ENCODE measurements at places on chromosomes 5 and 9.
A peak's percentile ranks its signal among the peaks of the same experiment; 100 is the strongest.

DNA sequence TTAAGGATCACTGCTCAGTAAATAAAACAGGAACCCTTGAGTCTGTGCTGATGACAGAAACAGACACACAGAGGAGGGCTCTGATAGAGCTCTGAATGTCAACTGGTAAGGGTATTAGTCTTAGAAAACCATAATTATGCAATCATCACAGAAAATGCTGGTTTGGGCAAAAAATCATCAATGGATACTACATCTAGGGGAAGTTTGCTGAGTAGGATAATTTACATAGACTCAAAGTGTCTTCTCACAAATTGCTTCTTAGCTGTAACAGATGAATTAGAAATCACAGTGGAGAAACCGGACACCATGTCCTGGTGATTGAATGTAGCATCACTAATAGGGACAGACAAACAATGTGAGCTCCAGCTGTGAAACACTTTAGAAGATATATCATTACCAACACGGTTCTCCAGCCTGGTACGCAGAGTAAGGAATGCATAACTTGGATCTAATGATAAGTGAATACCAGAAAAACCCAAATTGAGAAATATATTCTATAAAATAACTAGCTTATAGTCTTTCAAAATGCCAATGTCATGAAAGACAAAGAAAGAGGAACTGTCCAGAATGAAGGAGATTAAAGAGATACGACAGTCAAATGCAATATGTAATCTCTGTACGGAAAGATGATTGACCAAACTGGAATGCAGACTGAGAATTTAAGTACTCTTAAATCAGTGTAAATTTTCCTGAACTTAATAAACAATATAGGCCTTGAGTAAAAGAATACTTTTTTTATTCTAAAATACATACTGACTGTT lies 17.3 kb downstream of the CHD1 start:
- no peak for DNase-seq

DNA sequence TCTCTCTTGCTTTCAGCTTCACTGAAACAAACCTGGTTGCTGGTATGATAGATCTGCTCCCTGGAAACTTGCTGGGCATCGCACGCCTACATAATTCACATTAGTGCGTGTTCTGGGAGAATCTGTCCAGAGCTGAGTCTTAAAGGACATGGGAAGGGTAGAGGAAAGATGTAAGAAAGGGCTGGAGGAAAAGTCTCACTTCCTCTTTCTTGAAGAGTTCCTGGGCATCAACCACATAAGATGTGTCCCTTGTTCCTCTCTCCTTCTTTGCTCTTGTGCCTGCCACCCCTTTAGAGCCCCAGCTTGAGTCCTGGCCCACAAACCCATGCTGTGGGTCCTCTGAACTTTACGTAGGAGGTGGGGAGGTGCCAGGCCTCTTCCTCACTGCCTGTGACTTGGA lies 205.3 kb upstream of the PANK3 start:
- DNase-seq = no peak

DNA sequence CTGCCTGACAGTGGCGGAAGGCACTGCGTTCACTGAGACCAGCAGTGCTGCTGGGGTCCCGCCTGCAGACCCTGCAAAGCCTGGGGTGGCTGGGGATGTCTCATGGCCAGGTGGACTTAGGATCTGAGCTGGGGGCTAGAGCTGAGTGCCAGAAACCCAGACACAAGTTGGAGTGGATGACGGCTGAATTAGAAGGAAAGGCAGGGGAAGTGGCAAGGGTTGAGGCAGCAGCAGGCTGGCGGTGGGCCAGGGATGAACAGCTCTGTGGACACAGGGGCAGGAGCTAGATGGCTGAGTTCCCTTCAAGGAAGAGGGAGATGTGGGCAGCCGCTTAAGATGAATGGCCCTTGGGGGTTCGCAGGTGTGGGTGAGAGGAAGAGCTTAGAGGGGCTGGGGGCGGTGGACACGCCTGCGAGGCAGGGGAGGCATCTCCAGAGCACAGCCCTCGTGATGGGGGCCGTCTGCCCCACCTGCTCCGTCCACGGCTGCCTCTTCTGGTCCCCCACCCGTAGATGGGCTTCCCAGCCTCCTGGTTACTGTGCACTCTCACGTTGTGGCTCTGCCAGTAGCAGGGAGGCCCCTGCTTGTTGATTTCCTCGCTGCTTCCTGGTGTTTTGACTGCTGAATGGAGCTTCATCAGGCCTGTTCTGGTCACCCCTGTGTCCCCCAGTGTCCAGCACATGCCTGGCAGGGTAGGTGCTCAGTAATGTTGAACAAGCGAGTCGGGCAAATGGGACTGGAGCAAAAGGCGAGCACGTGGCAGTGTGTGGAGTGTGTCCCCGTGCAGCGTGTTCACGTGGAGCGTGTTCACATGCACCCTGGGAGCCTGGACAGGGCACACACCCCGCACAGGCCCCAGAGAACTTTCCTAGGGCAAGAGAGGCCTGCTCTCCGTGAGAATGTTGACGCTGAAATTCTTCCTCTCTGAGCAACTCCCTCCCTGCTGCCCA lies 168.2 kb downstream of the CACNA1B start:
- DNase-seq = no peak

- no peak for DNase-seq
Measured at GRCh38 chr5:141762790-141763368, 80.8 kb upstream of the ARAP3 start.

DNA sequence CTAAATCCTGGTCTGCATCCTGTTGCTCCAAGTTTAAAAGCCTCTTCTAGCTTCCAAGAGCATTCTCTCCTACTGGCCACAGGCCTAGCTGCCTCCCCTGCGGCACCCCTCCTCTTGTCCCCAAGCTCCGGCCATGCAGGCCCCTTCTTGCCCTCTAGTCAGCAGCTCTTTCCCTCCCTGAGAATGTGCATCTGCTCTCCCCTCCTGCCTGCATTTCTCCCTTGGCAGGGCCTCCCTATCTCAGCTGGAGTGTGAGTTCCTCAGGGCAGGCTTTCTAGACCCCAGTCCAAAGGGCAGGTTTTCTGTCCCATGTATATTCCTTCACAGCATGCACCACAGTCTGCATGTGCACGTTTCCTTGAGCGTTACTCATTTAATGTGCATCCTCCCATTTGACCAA lies 24.6 kb upstream of the BARX1 start:
- no peak for DNase-seq

GRCh38 chr9:81686614-81687520 lies 2.5 kb downstream of the TLE1 start:
- DNase-seq = peak; percentile 86

DNA sequence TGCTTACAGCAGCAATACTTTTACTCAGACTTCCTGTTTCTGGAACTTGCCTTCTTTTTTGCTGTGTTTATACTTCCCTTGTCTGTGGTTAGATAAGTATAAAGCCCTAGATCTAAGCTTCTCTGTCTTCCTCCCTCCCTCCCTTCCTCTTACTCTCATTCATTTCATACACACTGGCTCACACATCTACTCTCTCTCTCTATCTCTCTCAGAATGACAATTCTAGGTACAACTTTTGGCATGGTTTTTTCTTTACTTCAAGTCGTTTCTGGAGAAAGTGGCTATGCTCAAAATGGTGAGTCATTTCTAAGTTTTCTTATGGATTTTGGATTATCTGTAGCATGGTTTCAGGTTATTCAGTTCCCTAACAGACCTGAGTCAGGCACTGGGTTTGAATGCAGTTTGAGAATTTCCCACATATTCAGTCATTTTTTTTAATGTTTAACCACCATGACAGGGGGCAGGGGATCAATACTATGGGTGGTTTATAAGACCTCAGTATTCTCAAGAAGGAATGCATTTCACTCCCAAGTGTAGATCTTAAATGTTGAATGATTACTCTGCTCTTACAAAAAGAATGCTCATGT lies at the start of gene IL7R:
IL7R (plus strand) TSS at position 127 of the 587 bp plus-strand sequence; CDS start at position 214, 87 bp downstream.
- peak; percentile 76 for DNase-seq

DNA sequence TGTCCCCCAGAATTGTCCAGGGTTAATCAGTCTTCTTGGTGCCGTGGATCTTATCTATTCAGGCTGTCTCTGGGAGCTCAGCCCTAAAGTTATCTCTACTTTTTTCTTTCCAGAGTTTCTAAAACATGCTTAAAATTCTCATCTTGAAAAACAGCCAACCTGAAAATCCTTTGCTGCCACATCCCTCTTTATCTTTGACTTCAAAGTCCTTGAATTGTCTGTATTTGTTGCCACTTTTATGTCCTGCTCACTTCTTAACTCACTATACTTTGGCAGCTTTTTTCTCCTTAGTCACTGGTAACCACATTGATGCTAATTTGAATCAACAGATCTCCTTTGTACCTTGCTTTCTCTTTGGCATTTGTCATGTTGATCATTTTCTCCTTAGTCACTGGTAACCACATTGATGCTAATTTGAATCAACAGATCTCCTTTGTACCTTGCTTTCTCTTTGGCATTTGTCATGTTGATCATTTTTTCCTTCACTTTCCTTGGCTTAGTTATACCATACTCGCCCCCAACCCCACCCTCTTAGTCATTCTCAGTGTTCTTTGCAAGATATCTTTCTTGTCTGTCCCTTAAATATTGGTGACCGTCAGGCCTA lies 8.5 kb downstream of the DMXL1 start:
- DNase-seq = no peak

DNA sequence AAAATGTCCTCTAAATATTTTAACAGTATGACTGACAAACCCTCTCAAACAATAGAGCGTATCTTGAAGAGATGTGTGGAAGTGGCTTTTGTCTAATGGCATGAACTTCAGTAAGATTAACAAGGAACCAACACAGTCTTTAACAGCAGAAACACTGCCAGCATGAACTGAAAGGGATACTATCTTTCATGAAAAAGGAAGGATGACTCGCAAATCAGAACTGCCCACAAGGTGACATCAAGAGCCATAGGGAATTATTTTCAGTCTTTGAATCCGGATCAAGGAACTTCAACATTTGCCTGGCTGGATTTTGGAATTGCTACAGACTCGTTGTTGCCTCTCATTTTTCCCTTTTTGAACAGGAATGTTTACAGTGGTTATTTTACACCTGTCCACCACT lies 5.1 kb upstream of the HEXB start:
- peak; percentile 67 for DNase-seq

- peak; percentile 30 for DNase-seq
Measured at GRCh38 chr5:78533356-78533755, 115.2 kb downstream of the LHFPL2 start.

DNA sequence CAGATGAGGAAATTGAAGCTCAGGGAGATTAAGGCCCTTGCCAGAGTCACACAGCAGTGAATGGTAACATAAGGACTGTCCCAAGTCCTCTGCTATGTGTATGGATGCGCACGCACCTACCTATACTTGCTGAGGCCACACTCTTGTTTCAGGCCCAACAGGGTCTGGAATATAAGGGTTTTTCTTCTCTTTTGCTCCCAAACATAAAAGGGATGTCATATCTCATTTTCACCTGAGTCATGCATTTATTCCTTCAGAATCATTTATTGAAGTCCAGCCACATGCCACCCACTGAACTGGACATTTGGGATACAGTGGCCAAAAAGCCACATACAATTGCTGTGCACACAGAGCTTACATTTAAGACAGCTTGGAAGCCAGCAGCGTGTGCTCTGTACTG lies 92.0 kb downstream of the SH3TC2 start:
- no peak for DNase-seq

GRCh38 chr5:111563031-111563822 lies 50.9 kb upstream of the STARD4 start:
- DNase-seq = peak; percentile 65

DNA sequence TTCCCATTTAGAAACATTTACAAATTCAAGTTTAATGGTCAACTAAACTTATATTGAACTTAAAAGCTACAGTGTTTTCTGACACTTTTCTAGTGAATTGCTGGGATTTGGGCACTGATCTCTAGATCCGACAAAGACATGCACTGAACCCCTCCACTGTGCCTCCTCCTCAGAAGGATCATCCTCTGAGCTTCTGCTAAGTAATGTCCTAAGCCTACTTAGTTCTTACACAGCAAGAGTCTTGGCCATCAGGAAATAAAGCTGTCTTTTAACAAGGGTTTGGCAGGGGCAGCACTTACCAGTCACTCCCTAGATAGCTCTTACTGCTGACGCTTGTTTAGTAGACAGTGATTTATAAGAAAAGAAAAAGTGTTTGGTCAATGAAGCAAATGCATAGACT lies 50.5 kb downstream of the FAM81B start:
- DNase-seq = no peak

DNA sequence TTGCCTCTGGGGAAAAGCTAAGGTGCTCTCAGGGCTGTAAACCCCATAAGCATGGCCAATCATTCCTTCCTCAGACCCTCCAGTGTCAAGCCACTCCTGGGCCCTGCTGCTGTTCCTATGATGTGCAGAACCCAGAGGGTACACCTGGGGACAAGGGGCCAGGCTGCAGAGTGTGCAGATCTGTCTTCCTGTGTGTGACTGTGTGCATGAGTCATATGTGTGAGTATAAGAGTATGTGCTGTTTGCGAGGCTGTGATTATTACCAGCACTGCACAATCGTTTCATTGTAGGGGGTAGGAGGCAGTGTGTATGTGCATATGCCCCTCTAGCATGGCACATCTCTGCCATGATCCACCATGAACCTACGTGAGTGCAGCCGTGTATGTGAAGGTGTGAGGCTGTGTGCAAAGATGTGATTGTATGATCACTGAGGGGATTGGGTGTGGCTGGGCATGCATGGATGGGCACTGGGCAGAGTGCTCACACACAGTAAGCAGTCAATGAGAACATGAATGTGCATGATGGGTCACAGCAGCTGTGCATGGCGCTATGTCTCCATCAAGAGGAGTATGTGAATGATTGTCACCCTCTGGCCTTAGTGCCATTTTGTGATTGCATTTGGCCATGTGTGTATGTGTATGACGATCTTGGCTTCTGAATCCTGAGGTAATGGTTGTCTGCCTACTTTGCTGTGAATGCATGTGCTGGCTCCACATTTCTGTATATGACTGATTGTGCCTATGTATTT lies 2.4 kb upstream of the OR1K1 start:
- DNase-seq = no peak

GRCh38 chr5:114097570-114097969 lies 264.3 kb upstream of the KCNN2 start:
- DNase-seq = no peak

- DNase-seq = no peak
Measured at GRCh38 chr5:2370626-2371418, 380.7 kb downstream of the IRX2 start.

- no peak for DNase-seq
Measured at GRCh38 chr5:174056064-174056847, 10.8 kb downstream of the NSG2 start.

GRCh38 chr5:67964619-67965018 lies 250.9 kb upstream of the PIK3R1 start:
- no peak for DNase-seq

DNA sequence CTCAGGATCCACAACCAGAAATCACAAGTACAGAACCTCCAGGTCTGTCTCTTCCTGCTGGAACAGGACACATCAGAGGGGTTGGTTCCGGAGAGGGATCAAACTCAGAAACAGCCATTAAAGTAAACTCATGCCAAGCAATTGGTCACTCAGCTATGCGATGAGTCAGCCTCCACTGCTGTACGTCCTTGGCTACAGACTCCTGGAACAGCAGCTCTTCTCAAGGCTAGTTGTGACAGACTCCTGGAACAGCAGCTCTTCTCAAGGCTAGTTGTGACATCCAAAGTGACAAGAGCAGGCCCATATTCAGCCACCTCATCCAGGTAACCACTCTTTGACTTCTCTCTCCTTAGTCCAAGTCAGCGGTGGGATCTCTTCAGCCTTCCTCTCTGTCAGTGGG lies at the start of gene SPINK13:
SPINK13 (plus strand) TSS at position 229 of the 400 bp plus-strand sequence. CDS start 1,279 bp downstream, outside the sequence.
- peak; percentile 74 for DNase-seq
